NCI-H1417 (cell line): ENCODE measurements at places on chromosomes 5 and 9.
A peak's percentile ranks its signal among the peaks of the same experiment; 100 is the strongest.

DNA sequence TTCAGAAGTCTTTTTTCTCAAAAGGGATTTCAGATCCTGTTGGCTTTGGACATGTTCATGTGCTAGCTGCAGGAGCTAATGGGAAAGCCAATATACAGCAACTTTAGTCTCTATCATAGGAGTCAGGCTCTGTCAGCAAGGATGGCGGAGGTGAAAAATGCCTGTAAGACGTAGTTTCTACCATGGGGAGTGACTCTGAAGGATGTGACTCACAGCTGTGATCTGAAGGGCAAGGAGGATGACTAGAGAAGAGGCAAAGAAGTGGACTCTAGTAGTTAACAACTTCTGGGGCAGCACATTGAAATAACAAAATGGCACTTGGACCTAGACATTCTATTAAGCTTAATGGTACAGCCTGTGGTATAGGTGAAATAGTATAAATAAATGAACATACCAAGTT, 3.1 kb upstream of the NDUFS4 start:
- DNase-seq, result no peak

- no peak for DNase-seq
Measured at GRCh38 chr9:35962126-35962906, 4.4 kb upstream of the OR2S2 start.

DNA sequence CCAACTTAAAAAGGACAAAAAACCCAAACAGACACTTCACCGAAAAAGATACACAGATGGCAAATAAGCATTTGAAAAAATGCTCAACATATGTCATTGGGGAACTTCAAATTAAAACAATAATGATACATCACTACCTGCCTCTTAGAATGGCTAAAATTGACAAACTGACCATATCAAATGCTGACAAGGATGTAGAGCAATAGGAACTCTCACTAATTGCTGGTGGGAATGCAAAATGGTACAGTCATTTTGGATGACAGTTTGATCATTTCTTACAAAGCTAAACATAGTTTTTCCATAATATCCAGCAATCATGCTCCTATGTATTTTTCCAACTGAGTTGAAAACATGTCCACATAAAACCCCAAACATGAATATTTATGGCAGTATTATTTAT, 58.9 kb upstream of the RAPGEF6 start:
- no peak for DNase-seq

DNA sequence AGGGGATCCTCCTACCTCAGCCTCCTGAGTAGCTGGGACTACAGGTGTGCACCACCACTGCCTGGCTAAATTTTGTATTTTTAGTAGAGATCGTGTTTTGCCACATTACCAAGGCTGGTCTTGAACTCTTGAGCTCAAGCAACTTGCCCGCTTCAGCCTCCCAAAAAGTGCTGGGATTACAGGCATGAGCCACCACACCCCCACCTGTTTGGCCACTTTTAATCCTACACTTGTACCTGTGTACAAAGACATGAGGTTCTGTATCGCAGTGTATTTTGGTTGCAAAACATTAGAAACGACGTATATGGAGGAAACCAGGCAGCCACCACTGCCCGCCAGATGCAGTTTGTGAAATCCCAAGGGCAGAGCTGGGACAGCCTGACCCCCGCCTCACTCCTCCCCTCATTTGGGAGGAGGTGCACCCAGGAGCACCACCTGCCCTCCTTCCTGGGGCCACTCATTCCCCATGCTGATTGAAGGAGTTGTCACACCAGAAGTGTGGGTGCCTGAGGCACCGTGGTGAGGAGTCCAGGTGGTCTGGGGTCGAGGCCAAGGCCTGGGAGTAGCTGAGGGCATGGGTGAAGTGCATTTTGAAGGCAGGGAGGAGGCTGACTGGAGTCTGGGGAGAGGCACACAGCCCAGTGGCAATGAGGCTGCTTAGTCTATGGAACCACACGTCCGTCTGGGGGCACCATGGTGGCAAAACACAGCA, 39.3 kb upstream of the OLFM1 start:
- DNase-seq, result no peak

- no peak for DNase-seq
Measured at GRCh38 chr9:134725605-134725940, 84.0 kb downstream of the COL5A1 start.

DNA sequence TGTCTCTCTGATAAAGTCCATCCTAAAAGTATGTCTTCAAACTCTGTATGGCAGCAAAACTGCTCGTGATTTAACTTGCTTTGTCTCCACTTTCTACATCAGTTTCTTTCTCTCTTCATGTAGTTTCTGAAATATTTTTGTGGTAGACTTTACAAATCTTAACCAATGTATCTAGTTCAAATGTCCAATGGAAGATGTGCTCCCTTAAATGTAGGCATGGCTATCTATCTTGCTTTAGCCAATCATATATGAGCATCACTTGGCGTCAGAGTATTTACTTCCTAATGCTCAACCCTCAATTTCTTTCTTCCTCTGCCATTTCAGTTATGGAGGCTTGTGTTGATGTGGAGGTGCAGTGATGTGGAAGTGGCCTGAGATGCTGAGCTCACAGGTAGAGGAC, 206.1 kb upstream of the ZNF608 start:
- no peak for DNase-seq

- DNase-seq, result no peak
Measured at GRCh38 chr5:1657161-1657741, 133.5 kb upstream of the LPCAT1 start.

- no peak for DNase-seq
Measured at GRCh38 chr5:157562111-157562581, 13.4 kb downstream of the ADAM19 start.

- DNase-seq, result no peak
Measured at GRCh38 chr5:66315784-66316183, 171.7 kb downstream of the SREK1 start.

- DNase-seq, result no peak
Measured at GRCh38 chr5:176934309-176934930, 35.3 kb upstream of the HK3 start.

- no peak for DNase-seq
Measured at GRCh38 chr9:130565792-130566191, 13.6 kb upstream of the FUBP3 start.

DNA sequence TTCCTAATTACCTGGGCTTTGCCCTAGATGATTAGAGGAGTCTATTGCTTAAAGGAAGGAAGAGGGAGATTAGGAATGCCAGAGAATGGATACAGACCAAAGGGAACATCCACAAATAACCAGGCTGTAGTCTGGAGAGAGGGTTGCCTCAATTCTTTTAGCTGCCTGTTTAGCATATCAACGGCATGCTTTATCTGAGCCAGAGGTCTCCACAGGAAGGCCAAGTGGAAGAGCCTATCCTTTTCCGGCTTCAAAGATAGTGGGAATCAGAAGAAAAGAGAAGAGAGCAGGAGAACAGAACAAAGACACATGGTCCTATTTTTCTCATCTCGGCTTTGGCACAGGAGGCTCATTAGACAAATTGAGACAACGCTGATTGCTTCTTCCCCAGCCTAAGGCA, 142.4 kb downstream of the NMUR2 start:
- DNase-seq, result no peak

DNA sequence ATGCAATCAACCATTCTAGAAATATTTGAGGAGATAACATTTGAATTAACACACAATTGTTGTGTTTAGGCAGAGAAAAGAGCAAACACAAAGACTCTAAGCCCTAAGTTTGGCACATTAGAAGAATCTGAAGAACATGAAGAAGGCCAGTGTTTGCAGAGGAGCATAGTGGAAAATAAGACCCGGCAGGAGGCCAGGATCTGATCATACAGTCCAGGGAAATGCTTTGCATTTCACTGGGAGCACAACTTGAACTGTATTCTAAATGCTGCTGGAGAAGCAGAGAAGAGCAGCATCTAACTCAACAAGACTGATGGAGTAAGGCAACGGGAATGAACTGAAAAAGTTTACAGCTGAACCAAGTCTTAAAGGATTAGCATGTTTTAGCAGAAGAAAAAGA, 463.4 kb downstream of the ZNF608 start:
- DNase-seq, result no peak

DNA sequence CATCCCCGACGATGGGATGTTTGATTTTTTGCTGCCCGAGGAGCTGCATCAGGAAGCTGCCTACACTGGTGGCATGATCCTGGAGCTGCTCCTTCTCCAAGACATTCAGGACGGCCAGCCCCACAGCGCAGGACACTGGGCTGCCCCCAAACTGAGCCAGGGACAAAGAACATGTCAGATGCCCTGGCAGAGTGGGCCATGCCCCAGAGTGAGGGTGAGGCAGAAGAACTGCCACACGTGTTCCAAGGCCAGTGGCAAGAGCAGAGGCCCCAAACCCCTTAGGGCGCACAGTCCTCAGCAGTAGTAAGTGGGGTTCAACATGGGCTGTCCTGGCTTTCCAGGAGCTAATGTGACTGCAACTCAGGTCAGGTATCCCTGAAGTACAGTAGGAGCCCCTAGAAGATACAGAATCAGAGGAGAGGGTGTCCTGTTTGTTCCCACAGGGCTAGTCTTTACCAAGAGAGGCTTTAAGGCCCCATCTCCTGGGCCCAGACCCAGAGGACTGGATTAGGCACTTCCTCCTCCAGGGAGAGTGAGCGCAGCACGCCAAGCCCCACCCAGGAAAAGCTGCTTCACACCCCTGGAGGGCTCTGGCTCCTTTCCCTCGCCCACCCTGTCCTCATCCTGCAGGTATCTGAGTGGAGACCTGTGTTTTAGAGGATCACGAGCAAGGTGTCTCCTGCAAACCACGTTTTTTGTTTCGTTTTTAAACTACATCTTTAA, 11.1 kb downstream of the HNRNPAB start:
- no peak for DNase-seq

GRCh38 chr9:18478501-18479361, 4.8 kb downstream of the ADAMTSL1 start:
- DNase-seq, result no peak

DNA sequence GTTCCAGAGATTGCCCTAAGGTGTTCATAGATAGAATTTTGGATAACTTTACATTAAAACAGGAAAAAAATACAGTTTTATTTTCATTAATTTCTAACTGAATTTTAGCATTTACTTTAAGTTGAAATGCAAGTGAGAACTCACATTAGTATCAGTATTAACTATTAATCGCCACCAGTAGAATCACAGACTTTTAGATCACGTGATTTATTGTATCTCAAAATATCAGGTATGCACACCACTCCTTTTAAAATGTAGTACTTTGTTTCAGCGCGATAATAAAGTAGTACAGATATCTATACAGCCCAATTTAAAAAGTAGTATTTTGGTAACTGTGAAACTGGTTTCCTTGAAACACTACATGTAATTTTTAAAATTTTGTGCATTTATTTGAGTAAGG, 978.7 kb downstream of the DNAH5 start:
- no peak for DNase-seq

DNA sequence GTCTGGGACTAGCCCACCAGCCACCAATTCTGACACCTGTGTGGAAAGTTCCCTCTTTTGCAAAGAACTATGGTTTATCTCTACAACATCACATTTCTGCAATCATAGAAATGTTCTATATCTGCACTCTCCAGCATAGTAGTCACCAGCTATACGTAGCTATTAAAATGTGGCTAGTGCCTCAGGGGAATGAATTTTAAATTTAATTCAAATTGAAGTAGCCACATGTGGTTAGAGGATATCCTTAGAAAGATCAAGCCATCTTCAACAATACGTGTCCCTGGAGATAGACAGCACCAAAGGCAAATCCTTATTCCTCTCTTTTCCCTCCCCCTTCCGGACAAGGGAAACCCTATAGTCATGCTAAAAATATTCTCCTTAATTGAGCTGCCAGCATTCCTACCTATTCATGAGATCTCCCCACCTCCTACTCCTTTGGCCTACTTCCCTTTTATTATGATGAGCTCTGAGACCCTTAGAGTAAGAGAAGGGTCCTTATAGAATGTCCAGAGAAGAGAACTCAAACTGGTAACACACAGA, 11.1 kb downstream of the LCP2 start:
- DNase-seq, result no peak

DNA sequence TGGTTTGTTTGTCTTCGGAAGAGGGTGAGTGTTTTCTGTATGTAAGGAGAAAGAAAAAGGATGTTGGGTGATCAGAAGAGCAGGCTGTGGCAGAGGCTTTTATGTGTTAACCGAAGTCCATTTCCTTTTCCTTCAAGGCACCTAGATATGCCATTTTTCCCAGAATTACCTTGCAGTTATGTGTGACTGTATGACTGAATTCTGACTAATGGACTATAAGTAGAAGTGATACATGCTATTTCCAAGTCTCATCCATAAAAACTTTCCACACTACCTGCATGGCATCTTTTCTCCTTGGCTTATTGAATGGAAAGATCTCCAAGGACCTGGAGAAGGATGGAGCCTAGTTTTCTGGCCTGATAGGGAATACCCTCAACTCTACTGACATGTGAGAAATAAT, 10.6 kb upstream of the NDUFS4 start:
- DNase-seq, result no peak

- DNase-seq, result peak; percentile 75
Measured at GRCh38 chr5:83711982-83712601, 8.6 kb downstream of the HAPLN1 start.

DNA sequence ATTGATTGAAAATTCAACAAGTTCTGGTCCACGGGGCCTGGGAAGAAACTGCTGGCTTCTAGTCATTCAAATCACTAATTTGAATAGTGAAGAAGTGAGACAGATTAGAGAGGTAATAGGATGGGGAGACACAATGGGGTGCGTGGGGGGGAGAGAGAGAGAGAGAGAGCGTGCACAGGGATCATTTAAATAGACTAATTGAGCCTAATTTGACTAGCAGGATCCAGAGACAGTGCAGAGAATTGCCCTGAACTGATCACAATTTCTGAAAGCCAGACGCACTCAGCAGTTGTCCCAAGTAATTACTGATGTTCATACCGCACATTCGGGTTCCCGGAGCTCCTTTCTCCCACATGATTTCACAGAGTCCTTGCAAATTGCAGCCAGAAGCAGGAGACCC, 50.3 kb upstream of the C5orf58 start:
- no peak for DNase-seq

- DNase-seq, result no peak
Measured at GRCh38 chr5:96117771-96118651, 156.4 kb upstream of the ELL2 start.

DNA sequence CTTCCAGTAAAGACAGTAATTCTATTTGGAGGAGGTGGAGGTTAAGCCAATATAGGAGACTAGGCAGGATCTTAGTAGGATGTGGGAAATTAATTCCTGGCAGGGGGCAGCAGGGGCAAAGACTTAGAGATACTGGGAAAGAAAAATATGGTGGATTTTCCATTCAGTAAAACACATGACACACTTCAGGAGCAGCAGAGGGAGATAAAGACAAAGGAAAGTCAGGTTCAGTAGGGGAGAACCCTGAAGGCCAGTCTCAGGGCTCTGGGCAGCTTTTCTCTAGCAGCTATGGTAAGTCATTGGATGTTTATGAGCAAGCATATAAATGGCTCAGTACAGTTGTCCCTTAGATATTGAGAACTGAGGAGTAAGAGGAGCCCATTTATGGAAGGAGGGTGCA, 105.5 kb downstream of the PJA2 start:
- peak; percentile 1 for DNase-seq
